ENCODE measurements at places on chromosomes 5 and 9.

DNA sequence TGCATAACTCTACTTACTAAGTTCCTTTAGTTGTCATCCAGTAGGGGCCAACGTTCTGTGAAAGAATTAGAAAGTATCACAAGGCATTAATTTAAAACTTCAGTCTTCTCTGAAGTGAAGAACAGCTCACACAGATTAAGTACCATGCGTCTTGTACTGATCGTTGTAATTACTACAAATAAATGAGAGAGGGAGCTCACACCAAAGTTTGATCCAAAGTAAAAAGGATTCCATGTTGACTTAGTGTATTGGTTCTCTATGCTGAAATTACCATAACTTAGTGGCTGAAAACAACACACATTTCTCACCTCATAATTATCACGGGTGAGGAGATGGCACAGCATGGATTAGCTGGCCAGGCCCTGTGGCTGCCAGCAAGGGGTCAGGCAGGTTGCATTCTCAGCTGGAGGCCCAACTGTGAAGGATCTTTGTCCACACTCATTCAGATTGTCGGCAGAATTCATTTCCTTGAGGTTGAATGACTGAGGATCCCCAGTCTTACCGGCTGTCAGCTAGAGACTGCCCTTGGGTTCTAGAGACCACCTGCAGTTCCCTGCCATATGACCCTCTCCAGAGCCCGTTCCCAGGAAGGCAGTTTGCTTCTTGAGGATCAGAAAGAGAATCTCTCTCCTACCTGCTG lies 169.1 kb downstream of the YTHDC2 start:
- no peak for DNase-seq

- no peak for DNase-seq
Observed at GRCh38 chr5:175335691-175336090, 108.3 kb downstream of the DRD1 start.

DNA sequence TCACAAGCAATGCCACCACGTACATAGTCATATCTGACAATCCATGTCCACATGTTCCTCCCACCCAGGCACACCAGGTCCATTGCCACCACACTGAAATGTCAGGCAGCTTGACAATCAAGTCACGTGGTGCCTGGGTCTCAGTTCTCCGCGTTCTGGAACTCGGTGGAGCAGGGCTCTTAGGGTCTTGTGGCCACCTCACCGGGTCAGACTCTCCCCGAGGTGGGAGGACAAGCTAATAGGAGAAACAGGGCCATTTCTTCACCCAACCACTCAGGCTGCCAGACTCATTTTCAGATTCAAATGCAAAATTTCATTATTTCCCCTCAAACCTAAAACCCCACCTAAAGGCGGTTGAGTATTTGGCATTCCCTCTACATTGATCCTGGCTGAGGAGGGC lies 200.5 kb upstream of the GAS1 start:
- no peak for DNase-seq

GRCh38 chr9:87475463-87475862 lies 22.2 kb upstream of the DAPK1 start:
- DNase-seq: no peak

DNA sequence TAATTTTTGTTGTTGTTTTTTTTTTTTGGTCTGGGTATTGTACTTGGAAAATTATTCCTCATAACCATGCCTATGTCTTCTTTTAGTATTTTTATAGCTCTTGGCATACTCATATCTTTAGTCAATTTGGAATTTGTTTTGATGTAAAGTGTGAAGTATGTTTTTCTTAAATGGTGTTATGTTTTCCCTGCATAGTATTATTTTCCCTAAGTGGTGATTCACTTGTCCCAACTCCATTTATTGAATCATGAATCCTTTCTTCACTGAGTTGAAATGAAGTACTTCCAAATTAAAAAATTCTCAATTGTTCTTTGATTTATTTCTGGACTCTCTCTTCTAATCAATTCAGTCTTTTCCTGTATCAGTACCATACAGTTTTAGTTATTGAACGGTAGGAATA lies 46.5 kb downstream of the POLK start:
- DNase-seq: no peak

GRCh38 chr5:151624476-151624875 lies 33.3 kb upstream of the FAT2 start:
- DNase-seq: no peak

DNA sequence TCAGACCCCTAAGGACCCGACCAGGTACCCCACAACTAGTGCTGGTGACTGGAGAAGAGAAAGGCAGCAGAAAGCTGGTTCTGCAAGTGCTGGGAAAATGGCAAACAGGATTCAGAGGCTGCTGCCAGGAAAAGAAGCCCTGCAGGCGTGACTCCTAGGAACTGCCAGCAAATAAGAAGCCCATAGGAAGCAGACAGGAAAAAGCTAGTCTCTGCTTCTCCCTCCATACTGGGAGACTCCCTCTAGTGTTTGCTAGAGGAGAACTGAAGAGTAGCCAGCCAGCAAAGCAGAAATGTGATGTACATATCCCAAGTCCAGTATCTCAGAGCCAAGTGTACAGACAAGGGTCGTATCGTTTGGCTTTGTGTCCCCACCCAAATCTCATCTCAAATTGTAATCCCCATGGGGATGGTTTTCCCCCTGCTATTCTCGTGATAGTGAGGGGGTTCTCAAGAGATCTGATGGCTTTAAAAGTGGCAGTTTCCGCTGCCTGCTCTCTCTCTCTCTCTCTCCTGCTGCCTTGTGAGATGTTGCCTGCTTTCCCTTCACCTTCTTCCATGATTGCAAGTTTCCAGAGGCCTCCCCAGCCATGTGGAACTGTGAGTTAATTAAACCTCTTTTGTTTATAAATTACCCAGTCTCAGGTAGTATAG lies 38.1 kb upstream of the TUSC1 start:
- peak; percentile 19 for DNase-seq

DNA sequence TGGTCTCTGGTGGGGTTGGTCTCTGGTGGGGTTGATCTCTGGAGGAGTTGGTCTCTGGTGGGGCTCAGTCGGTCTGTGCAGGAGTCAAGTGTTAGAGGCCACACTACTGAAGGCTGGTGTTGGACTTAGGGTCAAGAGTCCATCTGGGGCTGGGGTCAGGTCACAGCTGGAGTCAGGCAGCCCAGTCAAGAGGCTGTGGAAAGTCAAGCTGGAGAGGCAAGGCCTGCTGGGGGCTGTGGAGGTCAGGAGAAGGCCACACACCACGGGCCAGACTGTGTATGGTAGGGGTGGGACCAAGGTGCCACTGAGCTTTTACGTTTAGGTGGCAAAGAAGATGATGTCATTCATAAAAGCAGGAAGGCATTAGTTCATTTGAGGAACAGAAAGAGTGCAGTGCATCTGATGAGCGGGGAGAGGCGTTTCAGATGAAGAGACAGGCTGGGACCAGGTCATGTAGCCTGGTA lies 16.7 kb upstream of the CD74 start:
- DNase-seq: no peak

DNA sequence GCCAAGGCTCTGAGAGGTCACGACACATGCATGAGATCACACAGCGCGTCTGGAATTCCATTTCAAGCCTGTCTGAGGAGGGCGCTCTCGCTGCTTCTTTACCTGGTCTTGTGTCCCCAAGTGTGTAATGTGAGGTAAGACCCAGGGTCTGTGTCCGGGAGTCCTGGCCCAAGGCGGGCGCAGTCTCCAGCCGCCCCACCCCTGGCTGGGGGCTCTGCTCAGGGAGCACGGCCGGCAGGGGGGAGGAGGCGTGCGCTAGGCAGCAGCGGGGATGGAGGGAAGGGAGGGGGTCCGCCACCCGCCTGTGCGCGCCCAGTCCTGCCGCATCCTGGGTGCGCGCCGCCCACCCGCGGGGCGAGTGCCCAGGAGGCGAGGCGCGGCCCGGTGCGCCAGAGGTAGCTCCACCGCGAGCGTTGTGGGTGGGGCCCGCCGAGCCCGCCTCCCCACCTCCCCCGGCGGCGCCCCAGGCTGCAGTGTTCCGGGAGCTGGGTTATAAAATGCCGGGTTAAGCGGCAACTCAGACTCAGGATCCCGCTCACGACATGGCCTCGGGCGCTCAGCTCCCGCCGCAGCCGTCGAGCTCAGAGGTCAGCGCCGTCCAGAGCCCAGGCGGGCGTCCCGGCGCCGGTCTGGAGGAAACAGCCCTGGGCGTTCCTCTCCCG lies at the start of gene CCNI2:
TSS of gene CCNI2 (plus strand) at position 473 of the 662 bp plus-strand sequence. CDS start at position 543, 70 bp downstream.
- peak; percentile 17 for DNase-seq

GRCh38 chr5:59838989-59839388 lies 54.5 kb downstream of the PDE4D start:
- DNase-seq: no peak

DNA sequence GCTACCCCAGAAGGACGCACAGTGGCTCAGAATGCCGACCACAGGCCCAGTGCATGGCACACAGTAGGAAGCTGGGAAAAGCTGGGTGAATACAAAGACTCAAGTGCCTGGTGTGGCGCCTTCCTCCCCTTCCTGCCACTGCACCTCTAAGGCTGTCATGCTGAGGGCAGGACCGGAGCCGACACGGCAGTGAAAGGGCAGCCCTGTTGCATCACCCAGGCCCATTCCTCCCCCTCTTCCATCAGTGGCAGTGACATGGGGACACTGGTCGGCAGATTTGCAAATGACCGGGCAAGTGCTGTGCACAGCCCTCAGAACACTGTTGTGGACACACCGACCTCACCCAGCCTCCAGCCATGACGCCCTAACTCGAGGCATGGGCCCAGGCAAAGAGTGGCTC lies 84.0 kb downstream of the STK10 start:
- DNase-seq: no peak

- DNase-seq: no peak
Observed at GRCh38 chr5:65611524-65611923, 12.6 kb downstream of the TRIM23 start.

- DNase-seq: peak; percentile 5
Observed at GRCh38 chr9:124342776-124343485, 72.3 kb downstream of the PSMB7 start.

- DNase-seq: no peak
Observed at GRCh38 chr9:89533411-89534095, 35.6 kb upstream of the SEMA4D start.
